ENCODE measurements at places on chromosomes 11 and 22.

- no peak for DNase-seq
Measured at GRCh38 chr11:34165786-34166555, 60.5 kb downstream of the NAT10 start.

GRCh38 chr11:25733777-25734176 lies 598.2 kb upstream of the ANO3 start:
- no peak for DNase-seq

GRCh38 chr11:65640483-65641296 lies 2.8 kb downstream of the SIPA1 start:
- DNase-seq = no peak

GRCh38 chr11:96341211-96342013 lies 1.6 kb downstream of the MAML2 start:
- DNase-seq = no peak

DNA sequence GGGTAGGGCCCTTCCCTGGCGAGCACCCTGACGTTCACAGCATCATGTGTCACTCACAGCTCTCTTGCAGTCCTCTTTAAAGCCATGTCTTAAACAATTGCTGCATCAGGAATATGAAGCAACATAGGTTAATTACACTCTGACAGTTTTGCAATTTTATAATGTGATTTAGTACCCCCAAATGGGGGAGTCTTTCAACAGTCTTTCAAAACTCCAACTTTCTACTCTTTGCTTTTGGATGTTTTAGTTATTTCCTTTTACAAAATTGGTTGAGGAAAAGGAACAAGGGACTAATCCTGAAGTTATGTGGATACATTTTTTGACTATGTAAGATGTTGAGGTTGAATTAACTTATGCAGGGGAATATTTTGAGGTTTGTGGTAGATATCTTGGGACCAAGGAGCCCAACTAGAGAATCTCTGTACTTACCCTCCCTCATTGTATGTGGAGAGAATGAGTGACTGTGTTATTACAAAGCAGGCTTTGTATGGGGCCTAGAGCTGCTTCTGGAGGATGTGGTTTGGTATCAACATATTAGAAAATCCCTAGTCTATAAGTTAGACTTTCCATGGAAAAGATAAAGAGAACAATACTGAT lies at the start of gene MMP8:
Gene MMP8 (minus strand): TSS at position 51 of the 597 bp plus-strand sequence. CDS start 99 bp downstream, outside the sequence.
- DNase-seq = no peak

- no peak for DNase-seq
Measured at GRCh38 chr11:81870066-81870412, 863.6 kb downstream of the FAM181B start.

DNA sequence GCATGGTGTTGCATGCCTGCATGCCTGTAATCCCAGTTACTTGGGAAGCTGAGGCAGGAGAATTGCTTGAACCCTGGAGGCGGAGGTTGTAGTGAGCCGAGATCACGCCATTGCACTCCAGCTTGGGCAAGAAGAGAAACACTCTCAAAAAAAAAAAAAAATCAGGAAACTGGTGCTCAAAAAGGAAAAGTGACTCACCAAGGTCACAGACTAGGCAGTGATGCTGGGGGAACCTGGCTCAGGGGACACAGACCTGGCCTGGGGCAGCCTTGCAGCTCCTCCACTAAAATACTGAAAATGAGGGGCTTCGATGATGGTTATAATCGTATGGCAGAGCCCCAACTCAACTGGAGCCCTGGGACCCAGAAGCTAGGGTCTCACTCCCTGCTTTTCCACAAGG lies 8.1 kb upstream of the SLC35E4 start:
- no peak for DNase-seq

- no peak for DNase-seq
Measured at GRCh38 chr11:3225826-3226750, 6.1 kb downstream of the MRGPRE start.

DNA sequence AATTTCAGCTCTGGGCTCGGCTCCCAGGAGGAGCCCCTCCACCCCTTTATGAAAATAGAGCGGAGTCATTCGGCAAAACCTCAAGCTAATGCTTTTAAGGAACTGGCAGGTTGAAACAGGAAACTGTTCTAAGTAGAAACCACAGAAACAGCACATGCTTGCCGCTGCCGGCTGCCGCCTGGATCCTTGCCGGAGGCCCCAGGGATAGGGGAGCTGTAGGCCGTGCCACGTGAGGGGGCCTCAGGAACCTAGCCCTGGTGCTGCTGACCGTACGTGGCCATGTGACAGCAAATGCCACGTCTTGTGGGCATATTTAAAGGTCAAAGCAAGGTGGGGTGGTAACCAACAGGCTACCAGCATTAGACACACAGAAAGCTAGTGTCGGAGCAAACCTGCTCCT lies 77.9 kb upstream of the TIMP3 start:
- DNase-seq = no peak

- no peak for DNase-seq
Measured at GRCh38 chr11:57391111-57391510, 661 bp upstream of the PRG2 start.

DNA sequence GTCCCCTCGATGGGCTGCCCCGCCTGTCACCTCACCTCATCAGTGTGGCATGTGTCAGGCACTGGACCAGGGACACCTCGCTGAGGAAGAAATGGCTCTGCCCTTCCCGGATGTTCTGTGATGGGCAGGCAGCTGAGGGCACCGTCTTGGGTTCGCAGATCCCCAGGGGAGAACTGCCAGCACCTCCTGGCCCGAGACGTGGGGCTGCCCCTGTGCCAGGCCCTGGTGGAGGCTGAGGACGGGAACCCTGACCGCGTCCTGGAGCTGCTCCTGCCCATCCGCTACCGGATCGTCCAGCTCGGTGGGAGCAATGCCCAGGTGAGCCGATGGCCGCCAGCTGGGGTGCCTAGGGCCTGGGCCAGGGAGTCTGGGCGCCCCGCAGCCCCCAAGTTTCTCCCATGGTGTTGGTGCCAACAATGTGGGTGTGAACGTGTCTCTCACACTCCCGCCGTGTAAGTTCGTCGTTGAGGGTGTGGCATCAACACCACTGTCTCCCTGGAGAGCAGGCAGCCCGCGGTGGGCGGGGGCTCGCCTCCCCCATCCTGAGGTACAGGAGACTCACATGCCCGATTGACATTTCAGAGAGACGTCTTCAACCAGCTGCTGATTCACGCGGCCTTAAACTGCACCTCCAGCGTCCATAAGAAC lies 7.3 kb upstream of the GTSE1 start:
- DNase-seq = no peak

DNA sequence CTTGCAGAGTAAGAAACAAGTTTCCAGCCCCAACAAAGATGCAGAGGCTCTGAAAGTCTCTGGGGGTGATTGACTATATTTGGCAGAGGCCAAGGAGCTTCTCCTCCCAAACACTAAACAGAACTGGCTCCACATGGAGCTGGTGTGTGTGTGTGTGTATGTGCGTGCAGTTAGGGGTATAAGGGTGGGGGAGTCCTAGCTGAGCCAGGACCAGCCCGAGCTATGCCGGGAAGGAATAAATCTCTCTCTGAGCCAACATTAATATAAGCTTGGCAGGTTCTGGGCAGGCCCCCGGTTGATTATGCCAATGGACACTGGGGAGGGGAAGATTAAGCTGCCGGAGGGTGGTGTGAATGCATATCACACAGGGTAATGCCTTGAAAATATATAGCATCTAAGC lies 324.2 kb downstream of the MIAT start:
- DNase-seq = no peak

DNA sequence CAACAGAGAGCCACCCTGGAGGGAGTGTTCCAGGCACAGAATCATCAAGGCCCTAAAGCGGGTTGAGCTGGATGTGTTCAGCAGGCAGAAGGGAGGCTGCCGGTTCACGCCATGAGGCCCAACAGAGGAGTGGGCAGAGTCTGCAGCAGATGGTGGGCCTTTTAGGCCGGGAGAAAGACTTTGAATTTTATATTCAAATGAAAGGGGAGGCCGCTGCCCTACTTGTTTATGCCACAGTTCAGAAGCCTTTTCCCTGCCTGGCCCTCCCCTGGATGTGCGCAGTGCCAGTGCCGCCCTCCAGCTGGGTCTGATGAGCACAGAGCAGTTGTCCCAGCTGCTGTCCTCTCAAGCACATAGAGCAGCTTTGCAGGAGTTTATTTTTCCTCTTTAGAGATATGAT lies 46.9 kb upstream of the TTC12 start:
- DNase-seq = no peak

DNA sequence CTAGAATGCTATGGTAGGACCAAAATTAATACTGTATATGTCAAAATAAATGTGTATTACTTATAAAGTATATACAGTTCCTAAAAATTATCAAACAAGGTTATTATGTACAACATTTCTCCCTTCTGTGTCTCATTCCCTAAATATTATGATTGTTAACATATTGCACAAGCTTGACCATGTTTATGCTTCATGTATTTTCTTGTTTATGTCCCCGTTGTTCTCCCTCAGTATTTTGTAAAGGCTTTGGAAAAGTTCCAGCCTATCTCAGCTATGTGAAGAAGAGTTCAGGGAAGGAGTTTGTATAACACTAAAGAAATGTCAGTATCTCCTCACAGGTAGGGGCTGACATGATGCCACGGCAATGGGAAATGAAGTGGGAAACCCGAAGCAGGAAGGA lies 19.6 kb downstream of the ADM start:
- DNase-seq = no peak

GRCh38 chr11:69804769-69805508 lies 14.3 kb downstream of the FGF3 start:
- DNase-seq = no peak

- DNase-seq = no peak
Measured at GRCh38 chr11:117514256-117514655, 186.6 kb downstream of the CEP164 start.

GRCh38 chr11:82718307-82718706 lies 15.4 kb downstream of the FAM181B start:
- peak; percentile 14 for DNase-seq

DNA sequence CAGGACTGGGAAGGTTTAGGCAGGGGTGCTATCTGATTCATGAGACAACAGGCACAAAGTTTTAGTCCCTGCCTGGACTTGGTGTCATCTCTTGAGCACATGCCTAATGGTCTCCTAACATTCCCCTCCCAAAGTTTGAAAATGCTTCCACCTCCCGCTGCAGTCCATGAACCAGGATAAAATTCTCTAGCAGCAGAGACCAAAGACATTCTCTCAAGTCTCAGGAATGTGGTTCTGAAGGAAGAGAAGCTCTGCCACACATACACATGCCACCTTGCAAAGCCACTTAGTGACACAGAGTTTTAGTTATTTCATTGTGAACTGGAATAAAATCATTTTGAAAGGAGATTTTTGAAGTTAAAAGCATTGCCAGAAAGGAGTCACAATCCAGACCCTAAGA lies 15.5 kb downstream of the OR51B6 start:
- no peak for DNase-seq
